CD4-positive, alpha-beta T cell treated with Interleukin-1 beta for 1 hour (primary cell): ENCODE measurements at places on chromosomes 4 and X.

DNA sequence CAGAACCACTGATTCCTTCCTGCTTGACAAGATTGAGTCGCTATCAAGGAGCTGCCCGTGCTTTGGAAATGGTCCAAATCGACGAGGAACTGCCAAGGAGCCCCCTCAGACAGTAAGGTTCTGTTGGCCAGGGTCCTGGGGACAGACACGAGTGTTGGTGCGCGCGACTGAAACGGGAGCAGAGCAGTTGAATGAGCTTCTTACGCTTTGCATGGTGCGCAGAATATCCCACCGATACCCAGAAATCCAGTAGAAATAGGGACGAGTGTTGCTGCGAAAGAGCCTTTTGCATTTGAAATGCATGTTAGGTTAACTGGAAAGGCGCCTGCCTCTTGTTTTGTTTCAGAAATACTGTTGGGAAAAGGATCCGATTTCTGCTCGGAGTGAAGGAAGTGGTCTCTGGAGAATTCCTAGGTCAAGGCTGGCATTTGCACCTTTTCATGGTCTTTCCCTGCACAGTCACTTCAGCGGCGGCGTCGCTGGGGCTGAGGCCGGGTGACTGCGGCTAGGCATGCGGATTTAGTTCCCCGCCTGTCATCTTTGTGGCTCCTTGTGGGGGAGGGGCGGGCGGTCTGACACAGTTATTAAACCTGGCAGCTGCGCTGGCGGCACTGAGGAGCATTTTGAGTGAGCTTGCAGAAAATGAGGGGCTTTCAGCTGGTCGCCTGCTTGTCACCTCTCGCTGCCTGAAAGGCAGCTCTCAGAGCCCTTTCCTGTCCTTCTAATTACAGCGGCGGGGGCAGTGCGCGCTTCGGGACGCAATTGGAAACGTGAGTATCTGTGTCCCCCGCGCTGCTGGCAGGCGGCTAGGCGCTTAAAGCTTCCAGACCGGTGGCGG, 51.5 kb upstream of the TRIM2 start:
- DNase-seq = peak; percentile 52

DNA sequence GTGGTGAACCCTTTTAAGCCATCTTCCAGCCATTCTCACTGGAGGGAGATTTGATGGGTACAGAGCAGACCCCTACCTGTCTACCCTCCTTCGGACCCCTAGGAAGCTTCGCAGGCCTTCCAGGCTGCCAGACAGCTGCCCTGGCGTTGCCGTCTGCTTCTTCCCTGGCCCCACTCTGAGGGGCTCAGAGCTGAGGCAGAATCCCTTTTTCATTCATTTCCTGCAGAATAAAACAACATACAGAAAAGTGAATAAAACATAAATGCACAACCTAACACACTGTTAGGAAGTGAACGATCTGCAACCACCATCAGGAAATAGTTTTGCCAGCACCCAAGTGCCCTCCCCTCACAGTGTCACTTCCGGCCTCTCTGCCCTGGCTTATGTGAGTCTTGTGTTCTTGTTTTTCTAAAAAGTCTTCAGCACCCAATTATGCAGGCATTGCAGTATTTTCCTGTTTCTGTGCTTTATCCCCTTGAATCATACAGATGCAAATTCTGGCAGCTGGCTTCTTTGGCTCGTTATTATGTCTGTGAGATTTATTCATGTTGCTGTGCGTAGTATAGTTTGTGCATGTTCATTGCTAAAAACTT, 5.6 kb upstream of the ADD1 start:
- peak; percentile 78 for DNase-seq

DNA sequence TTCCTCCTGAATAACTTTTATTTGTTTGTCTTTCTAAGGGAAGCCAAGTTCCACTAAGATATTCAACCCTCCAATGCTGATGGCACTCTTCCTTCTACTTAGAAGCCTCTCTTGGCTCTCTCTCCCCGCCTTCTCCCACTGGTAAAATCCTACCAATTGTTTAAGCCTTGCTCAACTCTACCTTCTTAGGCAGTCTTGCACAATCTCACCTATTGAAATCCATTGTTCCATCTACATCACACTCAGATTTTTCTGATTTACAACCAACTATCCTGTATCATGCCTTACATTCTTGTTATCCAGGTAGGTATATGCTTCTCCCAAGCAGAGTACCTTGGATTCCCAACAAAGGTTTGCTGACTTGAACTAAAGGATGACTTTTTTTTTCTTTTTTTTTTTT, 69.1 kb downstream of the NR3C2 start:
- DNase-seq = no peak

- DNase-seq = no peak
Observed at GRCh38 chr4:11593576-11594116, 165.0 kb upstream of the HS3ST1 start.

- DNase-seq = no peak
Observed at GRCh38 chrX:148940411-148940996, 440.1 kb downstream of the AFF2 start.

DNA sequence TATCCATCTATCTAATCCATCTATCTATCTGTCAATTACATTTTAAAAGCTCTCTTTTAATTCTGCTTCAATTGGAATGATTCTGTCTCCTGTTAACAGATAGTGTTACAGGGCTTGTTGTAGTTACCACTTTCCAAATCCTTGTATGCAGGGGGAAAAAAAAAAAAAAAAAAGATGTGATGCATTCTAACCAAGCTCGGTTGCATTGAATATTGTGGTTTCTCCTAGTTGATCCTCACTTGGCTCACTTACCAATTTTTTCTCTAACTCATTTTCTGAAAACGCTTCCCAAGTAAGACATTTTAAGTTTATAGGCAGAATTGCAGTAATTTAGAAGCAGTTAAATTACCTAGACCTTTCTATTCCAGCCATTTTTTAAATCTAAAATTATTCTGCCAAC, 327.9 kb upstream of the PITX2 start:
- DNase-seq = no peak

- DNase-seq = no peak
Observed at GRCh38 chrX:143455046-143455445, 62.2 kb downstream of the SPANXN3 start.

- no peak for DNase-seq
Observed at GRCh38 chr4:77437079-77437478, 168.5 kb upstream of the CXCL13 start.

GRCh38 chrX:153245288-153245731, 66.2 kb downstream of the MAGEA1 start:
- DNase-seq = no peak

- DNase-seq = no peak
Observed at GRCh38 chr4:70902577-70903290, 565 bp downstream of the MOB1B start.

GRCh38 chr4:156858071-156858470, 113.5 kb downstream of the PDGFC start:
- no peak for DNase-seq

DNA sequence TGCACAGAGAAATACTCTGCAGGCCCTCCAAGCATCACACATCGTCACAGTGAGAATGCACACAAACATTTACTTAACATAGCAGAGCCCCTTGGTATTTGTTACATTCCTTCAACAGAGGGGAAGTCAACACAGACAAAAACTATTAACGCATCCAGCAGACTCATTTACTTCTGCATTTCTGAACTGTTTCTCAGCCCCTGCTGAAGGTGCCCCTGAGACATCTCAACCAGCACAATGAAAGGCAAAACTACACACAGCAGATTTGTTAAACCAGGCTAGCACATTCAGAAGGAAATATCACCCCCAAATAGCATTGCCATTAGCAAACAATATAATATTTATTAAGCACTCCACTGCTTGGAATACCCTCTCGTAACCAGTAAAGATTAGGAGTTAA, 367.0 kb downstream of the RAB28 start:
- no peak for DNase-seq

- no peak for DNase-seq
Observed at GRCh38 chr4:81084634-81085033, 54.1 kb downstream of the BMP3 start.

DNA sequence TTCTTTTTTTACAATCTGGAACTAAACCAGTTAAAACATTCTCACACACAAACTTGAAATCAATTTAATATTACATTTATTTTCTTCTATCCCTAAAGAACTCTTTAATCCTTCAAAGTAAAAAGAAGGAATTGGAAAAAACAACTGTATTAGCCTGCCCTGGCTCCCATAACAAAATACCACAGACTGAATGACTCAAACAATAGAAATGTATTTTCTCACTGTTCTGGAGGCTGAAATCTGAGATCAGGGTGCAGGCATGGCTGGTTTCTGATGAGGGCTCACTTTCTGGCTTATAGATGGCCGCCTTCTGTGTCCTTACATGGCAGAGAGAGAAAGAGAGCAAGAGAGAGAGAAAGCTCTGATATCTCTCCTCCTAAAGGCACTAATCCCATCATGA, 149.4 kb downstream of the PDGFRA start:
- DNase-seq = no peak

GRCh38 chr4:117768610-117769009, 265.7 kb upstream of the NDST3 start:
- DNase-seq = no peak

DNA sequence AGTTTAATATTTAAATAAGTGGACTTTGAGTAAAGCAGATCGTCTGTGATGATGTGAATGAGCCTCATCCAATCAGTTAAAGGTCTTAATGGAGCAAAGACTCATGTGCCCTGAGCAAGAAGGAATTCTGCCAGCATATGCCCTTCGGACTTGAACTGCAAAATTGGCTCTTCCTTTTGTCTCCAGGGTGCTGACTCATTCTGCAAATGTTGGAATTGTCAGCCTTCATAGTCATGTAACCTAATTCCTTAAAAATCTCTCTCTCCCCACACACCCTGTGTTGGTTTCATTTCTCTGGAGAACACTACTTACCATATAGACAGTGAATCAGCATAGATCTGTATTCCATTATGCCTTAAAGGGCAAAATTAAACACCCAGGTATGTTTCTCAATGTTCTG, 609.8 kb upstream of the GALNTL6 start:
- DNase-seq = no peak

- DNase-seq = no peak
Observed at GRCh38 chrX:143633461-143634308, 2.2 kb downstream of the SLITRK4 start.
